ENCODE measurements at places on chromosomes 5 and 9.
A peak's percentile ranks its signal among the peaks of the same experiment; 100 is the strongest.

DNA sequence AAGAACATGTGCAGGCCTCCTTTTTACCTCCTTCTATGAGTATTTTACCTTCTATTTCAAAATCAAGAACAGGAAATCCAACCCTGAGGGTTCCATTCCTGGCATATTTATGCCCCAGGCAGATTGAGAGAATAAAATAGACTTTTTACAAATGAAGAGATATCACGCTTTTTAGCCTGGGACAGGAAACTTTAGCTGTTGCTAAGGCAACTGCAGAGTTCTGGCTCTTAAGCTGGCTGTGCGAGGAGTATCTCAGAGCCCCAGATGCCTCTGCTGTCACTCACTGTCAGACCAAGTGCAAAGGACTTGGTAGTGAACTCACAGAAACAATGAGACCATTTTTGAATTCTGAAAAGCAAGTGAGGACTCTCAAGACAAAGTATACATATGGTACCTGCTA lies 69.5 kb upstream of the HSPB3 start:
- DNase-seq: no peak

GRCh38 chr9:121901616-121902015 lies 191.5 kb downstream of the TTLL11 start:
- no peak for DNase-seq

DNA sequence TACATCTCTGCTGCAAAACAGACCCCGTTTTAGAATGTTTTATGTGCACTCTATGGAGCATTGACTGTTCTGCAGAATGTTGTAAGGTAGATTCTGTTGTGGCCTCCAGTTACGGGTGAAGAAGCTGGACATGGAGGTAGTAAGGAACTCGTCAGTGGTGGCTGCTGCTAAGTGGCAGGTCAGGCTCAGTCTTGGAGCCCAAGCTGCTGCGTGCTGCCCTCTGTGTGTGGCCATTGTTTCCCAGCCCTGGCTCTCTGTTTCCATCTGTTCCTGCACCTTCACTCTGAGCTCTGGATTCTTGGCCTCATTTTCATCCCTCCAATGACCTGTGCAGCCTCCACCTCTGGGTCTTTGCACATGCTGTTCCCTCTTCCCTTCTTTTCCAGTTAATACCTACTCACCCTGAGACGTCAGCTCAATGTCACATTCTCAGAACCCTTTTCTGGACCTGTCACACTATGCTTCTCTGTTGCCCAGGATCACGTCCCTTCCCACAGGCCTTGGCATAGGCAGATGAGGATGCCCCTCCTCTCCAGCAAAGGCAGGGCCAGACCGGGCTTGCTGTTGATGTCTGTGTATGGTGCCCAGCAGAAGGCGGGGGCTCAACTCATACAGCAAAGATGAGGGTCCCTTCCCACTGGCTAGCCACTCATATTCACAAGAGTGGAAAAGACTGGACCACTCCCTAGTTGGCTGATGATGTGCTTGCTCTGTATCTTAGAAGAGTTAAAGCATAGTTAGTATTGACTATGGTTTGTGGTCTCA lies 97.6 kb downstream of the TENT4A start:
- DNase-seq: no peak

- DNase-seq: no peak
These were observed 19.9 kb upstream of the ZFAND5 start for GRCh38 chr9:72384710-72385485.

GRCh38 chr5:35377653-35378052 lies 147.4 kb upstream of the PRLR start:
- no peak for DNase-seq

DNA sequence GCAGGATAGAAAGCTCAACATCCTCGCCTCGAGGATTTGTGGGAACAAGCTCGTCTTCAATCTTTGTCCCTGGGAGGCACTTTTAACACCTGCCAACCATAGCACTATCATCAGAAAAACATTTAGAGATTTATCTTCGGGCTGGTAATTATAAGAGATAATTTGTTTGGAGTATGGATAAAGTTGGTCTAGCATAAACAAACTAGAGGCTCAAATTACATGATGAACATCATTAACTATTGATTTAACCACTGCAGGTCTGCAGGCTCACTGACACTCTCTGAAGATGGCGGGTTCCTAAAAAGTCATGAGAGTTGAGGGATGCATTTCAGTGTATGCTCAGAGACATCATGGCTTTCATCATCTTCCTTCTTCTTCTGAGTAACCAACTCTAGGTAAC lies 25.8 kb upstream of the PCA3 start:
- DNase-seq: no peak

DNA sequence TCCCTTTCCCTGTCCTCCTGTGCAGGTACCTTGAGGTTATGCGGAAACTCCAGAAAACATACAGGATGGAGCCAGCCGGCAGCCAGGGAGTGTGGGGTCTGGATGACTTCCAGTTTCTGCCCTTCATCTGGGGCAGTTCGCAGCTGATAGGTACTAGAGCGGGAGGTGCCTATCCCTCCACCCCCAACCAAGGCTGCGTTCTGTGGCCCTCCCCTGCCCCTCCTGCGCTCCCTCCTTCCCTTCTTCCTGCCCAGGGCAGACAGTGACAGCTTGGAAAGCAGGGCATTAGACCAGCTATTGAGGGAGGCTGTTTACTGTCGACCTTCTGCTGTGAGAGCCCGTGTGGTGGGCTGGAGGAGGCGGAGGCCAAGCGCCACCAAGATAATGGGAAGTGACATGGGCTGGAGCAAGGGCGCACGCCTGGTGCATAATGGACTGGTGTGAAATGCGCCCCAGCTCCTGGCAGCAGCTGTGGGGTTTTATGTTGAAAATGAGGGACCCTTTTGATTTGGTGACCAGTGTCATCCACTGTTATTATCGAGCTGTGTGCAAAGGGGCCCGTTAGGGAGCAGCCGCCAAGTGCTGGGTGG lies 25.3 kb downstream of the PTPA start:
- DNase-seq: no peak

DNA sequence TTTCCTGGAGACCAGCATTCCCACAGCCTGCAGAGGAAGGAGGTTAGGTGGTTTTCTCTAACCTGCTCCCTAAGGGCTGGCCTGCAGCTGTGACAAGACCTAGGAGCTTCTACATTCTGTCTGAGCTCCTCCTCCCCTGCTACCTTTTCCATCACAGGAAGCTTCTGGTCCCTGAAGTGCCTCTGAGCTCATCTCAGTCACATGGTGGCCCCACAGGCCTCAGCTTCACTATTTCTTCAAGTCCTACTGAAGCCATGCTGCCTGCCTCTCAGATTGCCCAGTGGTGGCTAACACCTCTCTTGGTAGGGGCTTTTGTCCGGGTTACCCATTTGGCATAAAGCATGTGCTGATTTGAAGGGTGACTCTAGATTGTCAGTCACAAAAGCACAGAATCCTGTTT lies 259.4 kb downstream of the CRB2 start:
- DNase-seq: no peak

DNA sequence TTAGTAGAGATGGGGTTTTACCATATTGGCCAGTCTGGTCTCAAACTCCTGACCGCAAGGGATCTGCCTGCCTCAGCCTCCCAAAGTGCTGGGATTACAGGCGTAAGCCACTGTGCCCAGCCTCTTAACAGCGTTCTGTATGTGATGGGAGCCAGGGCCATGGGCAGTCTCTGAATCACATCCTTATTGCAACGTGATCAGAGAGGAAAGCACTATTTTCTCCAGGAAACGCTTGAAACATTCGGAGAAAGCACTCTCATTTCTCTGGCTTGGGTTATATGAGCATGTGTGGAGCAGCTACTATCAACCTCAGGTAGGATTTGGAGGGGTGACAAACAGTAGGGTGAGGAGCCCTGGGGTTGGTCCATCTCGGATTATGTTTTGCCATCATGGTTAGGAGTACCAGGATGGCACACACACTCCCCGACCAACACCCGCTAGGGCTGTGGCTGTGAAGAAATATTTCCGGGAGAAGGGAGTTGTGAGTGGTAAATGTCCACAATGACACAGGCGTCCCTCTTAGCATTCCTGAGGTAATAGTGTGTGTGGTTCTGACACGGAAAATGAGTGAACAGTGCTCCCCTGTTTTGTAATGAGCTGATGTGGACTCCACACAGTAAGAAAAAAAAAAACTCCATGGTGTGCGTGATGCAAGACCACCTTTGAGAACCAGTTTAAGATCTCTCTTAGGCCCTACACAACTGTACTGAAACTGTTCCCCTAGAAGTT lies 406.2 kb upstream of the ZNF608 start:
- DNase-seq: no peak

- no peak for DNase-seq
These were observed 4.3 kb upstream of the IL17B start for GRCh38 chr5:149383399-149383798.

DNA sequence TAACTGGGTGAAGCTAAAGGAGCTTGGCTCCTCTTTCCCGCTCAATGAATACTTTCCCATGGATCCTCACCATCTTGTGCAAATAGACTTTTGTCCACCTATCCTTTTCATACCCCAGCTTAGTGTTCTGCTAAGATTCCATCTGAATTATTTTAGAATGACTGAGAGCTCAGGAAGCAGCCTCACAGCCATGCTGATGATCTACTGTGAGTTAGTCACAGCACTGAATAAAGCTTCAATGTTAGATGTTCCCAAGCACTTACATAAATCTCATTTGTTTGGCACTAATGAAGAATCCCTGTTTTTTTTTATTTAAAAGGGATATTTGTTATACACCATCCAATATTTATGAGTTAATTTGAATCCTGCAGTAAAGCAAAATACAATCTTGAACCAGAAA lies 317.6 kb upstream of the TRPC7 start:
- no peak for DNase-seq

- no peak for DNase-seq
These were observed 27.1 kb downstream of the MAP1B start for GRCh38 chr5:72134226-72134899.

- DNase-seq: no peak
These were observed 26.1 kb downstream of the TTC23L start for GRCh38 chr5:34865091-34865490.

GRCh38 chr5:72129725-72130124 lies 22.4 kb downstream of the MAP1B start:
- DNase-seq: no peak

- DNase-seq: peak; percentile 32
These were observed 33.4 kb downstream of the SYK start for GRCh38 chr9:90834828-90835595.

- no peak for DNase-seq
These were observed 27.1 kb downstream of the CYSTM1 start for GRCh38 chr5:140202078-140202477.

DNA sequence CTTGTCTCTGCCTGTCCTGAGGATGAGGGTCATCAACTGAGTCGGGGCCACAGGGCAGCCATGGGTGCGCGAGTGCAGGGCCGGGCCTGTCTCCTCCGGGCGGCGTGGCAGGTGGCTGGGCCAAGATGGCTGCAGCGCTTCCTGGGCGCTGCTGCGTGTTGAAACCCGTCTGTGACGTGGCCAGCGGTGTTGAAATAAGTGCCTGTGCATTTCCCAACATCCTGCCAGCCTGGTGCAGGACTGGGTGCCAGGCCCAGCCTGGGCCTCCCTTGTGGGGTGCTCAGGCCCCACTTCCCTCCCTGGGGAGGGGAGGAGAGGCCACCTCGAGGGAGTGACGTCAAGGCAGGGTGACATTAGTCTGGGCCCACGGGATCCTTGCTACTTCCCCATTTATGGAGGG lies 45.5 kb downstream of the RXRA start:
- DNase-seq: no peak

GRCh38 chr5:147668385-147668784 lies 114.1 kb downstream of the JAKMIP2 start:
- DNase-seq: no peak

DNA sequence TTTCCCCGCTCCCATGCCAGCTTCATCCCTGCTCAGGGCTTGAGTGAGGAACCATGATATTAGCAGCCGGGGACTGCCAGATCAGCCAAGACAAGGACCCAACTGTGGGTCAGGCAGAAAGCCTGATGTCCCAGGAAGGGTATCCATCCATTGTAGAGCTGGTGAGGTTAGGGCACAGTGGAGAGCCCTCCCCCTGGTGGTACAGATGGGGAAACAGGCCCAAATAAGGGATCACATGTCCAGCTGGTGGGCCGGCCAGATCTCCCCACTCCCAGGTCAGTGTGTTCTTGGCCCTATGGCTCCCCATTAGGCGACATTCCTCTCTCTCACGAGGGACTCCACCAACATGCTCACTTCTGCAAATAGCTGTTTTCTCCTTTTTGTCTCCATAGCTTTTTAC lies 9.0 kb downstream of the CDX1 start:
- no peak for DNase-seq

DNA sequence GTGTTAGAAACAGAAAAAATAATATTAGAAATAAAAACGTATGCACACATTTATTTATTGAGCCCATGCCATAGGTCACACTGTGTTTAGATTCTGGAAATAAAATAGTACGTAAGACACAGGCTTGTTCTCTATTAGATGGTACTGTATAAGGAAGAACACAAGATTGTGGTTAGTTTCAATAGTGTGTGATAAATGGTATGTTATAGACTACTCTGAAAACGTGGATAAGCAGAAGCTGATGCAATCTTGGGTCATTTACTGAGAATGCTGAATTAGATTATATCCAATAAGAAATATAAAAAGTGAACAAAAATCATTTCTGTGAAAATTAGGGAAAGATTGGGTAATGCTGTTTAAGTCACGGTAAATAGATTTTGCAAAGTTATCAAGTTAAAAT lies 1456.4 kb upstream of the ACO1 start:
- no peak for DNase-seq

DNA sequence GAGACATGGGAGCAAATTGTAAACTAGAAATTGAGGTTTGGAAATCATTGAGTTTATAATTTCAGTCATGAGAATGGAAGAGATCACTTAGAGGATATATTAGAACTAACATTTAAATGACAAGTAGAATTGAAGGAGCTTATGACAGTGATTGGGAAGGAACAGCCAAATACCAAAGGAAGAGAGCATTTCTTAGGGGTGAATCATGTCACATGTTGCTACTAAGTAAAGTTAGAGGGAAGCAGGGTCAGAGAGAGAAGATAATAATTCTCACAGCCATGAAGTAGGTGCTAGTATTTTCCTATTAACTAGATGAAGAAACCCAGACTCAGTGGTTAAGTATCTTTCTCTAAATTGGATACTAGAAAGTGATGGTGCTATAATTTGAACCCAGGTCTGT lies 59.3 kb downstream of the COMMD10 start:
- no peak for DNase-seq

DNA sequence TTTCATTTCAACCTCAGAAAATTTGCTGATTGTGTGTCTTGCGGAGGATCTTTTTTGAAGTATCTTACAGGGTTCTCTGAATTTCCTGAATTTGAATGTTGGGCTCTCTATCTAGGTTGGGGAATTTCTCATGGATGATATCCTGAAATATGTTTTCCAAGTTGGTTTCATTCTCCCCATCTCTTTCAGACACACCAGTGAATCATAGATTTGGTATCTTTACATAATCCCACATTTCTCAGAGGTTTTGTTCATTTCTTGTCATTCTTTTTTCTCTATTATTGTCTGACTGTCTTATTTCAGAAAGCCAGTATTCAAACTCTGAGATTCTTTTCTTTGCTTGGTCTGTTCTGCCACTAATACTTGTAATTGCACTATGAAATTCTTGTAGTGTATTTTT lies 456.9 kb downstream of the PRELID2 start:
- no peak for DNase-seq

All from activated CD8-positive, alpha-beta memory T cell treated with anti-CD3 and anti-CD28 coated beads for 24 hours (primary cell).